ENCODE measurements at places on chromosomes 7 and 10.
A peak's percentile ranks its signal among the peaks of the same experiment; 100 is the strongest.

DNA sequence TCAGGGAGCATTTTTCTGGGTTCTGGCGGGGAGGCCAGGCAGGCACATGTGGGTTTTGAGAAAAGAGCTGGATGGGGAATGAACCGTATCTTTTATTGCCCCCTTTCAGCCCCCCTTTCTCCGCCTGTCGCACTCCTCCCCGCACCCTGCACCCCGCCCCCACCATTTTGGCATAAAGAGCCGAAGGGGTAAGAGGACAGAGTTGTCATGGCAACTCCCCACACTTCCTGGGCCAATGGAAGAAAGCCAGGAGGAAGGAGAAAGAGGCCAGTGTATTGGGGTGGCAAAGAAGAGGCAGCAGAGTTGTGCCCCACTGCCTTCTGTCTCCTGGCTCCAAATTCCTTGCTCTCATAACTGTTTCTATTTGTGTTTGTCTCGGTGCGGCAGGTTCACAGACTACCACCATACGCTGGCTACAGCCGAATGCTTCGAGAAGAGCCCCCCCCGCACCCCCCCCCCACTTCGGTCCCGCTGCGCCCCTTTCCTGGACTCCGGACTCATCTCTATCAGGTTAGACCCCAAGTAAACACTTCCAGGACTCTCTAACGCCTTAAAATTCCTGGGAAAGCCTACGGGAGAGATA lies 3.4 kb downstream of the KCNIP2 start:
- no peak for DNase-seq

DNA sequence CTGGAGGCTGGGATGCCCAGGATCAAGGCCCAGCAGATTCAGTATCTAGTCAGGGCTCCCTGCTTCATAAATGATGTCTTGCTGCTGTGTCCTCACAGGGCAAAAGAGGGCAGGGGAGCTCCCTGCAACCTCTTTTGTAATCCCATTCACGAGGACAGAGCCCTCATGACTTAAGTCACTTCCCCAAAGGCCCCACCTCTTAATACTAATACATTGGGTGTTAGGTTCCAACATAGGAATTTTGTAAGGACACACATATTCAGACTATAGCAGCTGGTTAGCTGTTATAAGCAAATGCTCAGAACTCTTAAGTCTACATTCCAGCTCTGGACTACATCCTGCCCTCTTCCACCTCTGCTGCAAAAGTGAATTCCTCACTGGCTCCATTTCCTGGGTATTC lies 63.0 kb downstream of the VOPP1 start:
- DNase-seq: no peak

GRCh38 chr10:12504628-12505027 lies 155.3 kb downstream of the CAMK1D start:
- no peak for DNase-seq

DNA sequence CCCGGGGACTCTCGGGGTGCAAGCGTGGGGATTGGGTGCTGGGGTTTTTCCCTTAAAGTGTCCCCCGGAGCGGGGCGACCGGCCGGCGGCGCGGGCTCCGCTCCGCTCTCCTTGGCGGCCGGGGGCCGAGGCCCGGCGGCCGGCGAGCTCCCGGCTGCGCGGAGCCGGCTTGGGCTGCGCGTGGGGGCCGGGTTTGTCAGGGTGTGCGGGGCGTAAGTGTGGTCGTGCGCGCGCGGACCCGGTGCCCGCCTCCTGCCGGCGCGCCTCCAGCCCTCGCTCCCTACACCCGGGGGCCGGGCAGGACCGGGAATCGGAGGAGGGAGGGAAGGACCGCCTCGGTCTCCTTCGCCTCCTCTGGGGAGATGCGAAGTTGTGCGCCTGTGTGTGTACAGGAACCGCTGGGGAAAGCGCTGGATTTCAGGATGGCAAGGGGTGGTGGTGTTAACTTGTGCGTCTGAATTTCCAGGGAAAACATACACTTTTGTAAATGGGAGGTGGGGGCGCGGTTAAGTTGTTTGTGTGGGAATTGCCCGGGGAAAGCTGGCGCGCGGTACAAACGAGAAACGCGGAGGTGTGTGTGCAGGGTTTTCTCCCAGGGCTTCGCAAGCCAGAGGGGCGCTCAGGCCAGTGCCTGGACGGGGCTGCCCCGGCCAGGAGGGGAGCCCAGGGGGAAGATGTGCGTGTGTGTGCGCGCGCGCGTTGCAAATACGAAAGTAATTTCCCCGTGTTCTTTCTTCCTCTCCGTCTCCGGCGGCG lies 737 bp downstream of the ZMIZ1 start:
- peak; percentile 27 for DNase-seq

DNA sequence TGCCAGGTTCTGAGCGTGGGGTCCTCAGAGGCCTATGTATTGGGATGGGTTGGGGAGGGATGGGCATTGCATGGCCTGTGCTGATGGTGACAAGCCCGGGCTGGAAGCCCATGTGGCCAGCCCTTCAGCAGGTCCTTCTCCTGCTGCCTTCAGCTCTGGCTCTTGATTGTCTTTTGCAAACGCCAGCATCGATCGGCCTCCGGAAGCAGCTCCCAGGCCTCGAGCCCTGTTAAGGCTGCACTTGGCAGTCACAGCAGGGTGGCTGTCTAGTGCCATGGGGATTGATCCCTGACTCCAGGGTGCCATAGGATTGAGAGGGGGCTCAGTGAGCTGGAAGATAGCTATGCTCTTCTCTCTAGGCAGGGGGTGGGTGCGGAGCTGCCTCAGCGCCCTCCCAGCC lies 51.4 kb downstream of the CDH23 start:
- no peak for DNase-seq

GRCh38 chr10:77548157-77548556 lies 89.5 kb downstream of the KCNMA1 start:
- no peak for DNase-seq

DNA sequence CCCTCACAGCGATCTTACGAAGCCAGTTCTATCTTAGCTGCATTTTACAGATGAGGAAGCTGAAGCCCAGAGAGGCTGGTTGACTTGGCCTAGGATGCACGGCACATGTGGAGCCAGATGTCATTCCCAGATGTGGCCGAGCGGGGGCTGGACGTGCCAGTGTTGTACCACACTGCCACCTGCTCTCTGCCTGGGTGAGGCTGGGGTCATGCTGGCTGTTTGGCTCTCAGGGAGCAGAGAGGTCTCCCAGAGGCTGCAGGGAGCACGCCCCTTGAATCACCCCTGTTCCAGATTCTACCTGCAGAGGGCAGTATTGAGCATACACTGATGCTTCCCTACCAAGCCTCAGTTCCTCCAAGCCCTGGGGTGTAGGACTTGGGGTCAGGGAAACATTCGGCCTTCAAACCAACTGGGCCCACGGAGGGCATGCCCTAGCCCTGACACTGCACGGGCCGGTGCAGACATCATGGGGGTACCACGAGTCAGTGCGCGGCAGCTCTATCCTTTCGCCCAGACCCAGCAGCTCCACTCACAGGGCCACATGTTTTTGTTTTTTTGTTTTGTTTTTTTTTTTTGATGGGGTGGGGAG lies 3.8 kb upstream of the GTF2IRD1 start:
- peak; percentile 67 for DNase-seq

DNA sequence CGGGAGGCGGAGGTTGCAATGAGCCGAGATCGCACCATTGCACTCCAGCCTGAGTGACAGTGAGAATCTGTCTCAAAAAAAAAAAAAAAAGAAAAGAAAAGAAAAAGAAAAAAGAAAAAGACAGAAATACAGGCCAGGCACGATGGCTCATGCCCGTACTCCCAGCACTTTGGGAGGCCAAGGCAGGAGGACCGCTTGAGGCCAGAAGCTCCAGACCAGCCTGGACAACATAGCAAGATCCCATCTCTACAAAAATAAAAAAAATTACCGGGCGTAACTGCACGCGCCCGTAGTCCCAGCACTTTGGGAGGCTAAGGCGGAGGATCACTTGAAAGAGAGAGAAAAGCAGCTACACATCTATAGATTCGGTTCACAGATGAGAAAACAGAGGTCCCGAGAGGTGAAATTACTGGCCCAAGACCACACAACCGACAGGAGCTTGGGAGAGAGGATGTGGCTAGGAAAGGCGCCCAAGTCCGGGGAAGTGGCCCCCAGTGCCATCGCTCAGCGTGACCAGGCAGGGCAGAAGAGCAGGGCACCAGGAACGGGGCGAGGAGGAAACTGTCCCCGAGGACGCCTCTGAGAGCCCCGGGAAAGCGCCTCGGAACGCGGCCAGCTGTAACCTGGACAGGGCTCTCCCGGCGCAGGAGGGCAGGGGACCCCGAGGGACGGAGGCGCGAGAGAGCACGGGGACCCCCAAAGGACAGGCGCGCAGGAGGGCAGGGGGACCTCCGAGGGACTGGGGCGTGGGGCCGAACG lies 612 bp downstream of the SNX8 start:
- DNase-seq: no peak

DNA sequence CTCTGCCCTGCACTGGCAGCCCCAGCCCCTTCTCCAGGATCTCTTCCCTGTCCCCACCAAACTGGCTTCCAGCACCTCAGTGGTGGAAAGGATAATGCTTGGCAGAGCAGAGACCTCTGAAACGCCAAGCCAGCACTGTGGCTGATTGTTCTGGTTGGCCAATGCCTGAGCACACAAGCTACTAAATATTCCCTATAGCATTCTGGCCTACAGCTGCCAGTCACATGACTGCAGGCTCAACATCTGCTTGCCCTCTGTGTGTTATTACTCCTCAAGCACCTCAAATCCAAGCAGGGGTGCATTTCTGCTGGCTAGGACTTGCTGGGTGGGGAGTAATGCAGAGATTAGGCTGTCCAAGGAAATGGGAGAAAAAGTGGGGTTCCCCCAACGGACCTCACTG lies 6.1 kb downstream of the TBATA start:
- DNase-seq: no peak

DNA sequence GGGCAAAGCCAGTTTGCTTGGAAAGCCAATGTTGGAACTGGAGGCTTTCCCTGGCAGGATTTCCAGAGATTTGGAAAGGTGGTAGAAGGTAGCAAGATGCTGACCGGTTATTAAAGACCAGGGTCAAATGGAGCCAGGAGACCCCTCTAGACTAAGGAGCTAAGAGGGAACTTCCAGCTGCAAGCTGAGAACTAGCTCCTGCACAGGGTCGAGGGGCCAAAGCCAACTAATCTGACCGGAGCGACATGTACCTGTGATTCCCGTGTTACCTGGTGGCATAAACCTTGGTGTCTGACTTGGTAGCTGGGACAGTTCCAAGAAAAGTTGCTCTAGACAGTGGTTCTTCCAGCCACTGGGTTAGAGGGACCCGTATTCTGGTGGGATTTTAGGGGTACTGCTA lies 41.8 kb downstream of the SPDYE5 start:
- no peak for DNase-seq

GRCh38 chr7:129771201-129771927 lies 159.8 kb downstream of the NRF1 start:
- no peak for DNase-seq
